ENCODE measurements at places on chromosomes 16 and 17.

DNA sequence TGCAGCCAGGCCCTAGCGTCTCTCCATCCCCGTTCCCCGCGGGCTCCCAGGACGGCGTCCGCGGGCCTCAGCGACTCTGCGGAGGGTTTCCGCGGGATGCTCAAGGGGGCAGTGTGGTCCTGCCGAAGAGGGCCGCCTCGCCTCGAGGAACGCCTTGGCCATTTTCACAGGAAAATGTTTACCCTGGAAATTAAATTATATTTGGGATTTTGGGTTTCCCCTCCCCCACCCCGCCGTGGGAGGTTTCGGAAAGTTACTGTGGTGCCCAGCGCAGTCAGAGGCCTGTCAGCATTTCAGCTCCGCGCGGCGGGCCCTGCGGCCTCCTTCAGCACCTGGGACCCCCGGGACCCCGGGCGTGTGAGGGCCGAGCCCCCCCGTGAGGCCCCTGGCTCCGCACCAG lies 94.5 kb downstream of the PCTP start:
- peak; percentile 57 for DNase-seq

DNA sequence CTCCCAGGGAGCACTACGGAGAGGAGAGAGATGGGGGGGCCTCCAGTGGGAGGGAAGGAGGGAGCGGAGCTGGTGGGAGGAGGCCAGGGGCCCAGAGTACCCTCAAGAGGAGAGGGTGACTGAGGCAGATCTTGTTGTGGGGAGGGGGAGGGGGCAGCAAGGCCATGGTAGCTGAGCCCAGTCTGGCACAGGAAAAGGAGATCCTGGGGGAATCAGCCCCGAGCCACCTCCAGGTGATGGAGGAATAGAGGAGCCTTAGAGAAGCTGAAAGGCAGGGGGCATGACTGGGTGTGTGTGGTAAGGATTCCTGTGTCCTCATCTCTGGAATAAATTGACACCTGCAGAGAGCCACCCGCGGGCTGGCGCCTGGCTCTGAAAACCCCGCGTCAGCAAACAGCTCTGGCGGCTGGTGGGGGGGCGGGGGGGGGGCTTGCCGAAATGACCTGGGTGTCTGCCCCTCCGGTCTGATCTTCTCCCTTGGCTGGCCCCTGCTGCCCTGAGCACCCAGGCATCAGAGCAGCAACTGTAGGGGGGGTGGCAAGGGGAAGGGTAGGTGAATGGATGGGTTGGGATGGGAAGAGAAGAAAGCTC lies 1.3 kb upstream of the NLGN2 start:
- DNase-seq, result no peak

DNA sequence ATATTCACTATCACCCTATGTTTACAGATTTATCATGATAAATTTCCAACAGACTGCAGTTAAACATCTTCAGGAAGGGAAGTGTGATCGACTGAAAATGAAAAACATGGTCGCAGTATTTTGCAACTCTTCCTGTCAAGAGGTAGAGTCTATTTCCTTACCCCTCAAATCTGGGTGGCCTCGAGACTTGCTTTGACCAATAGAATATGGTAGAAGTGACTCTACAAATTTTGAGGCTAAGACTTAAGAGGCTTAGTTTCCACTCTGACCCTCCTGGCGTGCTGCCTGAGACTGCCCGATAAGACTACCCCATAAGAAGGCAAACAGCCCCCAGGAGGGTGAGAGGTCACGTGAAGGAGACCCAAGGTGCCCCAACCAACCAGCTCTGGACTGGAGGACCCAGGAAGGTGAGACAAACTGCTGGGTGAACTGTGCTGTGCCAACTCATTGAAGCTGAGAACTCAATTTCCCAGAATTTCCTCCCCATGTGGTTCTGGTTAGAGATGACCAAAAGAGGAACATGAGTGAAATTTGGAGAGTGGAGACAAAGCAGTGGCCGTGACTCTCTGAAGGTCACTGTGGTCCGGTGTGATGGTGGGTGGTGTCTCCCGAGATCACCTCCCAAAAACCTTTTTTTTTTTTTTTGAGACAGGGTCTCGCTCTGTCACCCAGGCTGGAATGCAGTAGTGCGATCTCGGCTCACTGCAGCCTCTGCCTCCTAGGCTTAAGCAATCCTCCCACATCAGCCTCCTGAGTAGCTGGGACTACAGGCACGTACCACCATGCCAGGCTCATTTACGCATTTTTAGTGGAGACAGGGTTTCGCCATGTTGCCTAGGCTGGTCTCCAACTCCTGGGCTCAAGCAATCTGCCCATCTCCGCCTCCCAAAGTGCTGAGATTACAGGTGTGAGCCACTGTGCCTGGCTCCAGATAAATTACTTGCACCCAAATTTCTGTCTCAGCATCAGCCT lies 38.2 kb upstream of the LITAF start:
- DNase-seq, result no peak

GRCh38 chr17:61097781-61098180 lies 301.9 kb upstream of the TBX2 start:
- DNase-seq, result no peak

DNA sequence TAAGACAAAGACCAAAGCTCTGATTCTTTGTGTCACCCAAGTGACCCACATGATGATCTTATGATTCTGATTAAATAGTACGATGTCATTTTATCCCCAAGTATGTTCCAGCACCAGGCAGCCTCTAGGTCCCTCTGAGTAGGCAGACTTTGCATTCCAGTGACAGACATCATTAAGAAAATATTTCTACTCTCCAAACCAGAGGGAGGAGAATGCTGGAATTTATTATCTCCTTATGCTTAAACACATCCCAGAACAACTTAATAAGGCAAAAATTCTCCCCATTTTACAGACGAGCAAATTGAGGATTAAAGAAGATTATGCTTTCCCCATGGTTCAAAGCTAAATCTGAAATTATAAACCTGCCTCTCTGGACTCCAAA lies 192.8 kb upstream of the CDH11 start:
- DNase-seq, result no peak

DNA sequence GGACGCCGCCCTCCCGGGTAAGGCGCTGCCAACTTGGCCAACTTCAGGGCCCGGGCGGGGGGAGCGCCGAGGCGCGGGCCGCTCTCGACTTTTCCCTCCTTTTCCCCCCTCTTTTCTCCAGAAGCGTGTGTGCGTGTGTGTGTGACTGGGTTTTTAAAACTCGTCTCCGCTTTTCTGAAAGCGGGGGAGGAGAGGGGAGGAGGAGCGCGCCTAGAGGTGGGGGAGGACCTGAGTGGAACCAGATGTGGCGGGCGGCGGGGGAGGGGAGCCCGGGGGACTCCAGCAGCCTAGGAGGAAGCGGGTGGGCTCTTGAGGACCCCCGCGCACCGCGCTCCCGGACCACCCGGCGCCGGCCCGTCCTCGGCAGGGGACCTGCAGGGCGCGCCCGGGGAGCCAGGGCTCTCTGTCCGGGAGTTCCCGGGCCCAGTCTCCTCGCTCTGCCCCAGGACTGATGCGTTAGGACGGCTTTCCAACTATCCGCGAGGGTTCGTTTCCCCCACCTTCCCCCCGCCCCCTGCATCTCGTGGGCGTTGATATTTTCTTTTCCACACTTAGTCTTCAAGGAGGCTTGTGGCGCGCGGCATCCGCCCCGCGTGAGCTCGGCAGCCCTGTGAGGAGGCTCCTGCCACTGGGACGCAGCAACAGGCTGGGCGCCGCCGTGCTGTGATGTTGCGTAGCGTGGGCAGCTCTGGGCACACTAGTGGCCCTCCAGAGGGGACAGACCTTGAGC lies 599 bp downstream of the MRC2 start:
- DNase-seq, result peak; percentile 80

DNA sequence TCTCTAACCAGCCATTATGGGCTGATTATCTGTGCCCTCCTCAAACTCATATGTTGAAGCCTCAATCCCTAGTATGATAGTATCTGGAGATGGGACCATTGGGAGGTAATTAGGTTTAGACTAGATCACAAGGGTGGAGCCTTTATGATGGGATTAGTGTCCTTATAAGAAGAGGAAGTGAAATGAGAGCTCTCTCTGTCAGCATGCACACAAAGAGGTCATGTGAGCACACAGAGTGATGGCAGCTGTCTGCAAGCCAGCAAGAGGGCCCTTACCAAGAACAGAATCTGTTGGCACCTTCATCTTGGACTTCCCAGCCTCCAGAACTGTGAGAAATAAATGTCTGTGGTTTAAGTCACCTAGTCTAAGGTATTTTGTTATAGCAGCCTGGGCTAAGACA lies 101.9 kb downstream of the PCTP start:
- DNase-seq, result no peak

- no peak for DNase-seq
Observed at GRCh38 chr17:59839651-59840328, 53.0 kb downstream of the TUBD1 start.

DNA sequence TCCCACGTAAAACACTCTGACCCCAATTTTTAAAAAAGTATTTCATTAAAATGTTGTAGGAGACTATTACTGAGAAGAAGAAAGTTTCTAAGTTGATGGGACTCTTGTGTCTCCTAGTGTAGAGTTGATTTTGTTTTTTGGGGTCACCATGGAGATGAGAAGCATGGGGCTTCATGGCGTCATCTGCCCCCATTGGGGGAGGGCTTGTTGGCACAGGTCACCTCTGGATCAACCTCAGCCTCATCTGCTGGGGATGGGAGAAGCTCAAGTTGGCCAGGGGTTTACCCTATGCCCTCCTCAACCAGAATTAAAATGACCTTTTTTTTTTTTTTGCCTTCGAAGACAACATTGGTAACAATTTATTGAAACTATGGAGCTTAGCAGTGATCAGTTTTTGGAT lies 28.3 kb downstream of the MSI2 start:
- no peak for DNase-seq

DNA sequence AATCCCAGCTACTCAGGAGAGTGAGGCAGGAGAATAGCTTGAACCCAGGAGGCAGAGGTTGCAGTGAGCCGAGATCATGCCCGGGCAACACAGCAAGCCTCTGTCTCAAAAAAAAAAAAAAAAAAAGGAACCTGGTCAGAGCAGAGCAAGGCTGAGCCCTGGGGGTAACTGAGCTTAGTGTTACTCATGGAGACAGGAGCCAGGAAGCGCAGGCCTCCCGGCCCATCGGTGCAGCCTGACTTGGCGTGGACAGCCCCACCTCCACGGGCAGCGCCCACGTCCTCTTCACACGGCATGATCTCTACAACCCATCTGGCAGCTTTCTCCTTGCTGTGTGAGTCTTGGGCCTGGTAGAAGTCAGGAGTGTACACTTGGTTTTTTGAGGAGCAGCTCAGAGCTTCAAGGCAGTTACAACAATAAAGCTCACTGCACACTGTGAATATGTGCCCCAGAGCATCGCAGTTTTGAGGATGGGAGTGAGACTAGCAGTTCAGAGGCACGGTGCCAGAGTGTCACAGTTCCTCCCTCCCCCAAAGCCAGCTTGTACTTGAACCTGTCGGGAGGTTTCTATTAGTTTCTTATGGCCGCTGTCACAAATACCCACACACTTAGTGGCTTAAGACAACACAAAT lies 129.9 kb downstream of the RAP1GAP2 start:
- no peak for DNase-seq

GRCh38 chr17:6496116-6496481 lies 51.8 kb downstream of the PIMREG start:
- DNase-seq, result no peak

DNA sequence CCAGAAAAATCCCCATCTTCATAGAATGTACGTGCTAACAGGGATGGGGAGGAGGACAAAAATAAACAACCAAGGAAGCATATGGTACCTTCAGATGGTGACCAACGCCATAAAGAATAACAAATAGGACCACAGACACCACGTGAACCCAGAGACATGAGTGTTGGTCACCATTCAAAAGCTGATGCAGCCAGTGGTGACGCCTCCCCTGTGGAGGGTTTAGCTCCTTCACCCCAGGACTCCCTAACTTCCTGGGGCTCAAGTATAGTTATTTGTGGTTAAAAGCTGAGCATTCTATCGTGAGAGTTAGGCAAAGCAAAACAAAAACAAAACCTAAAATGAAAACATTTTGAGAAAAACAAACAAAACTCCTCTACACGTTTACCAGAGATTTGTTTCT lies 184.7 kb downstream of the SOX9 start:
- DNase-seq, result no peak

Data from muscle of arm (tissue), 14 donors.